Dorsolateral prefrontal cortex (tissue), 122 donors: ENCODE measurements at places on chromosomes 3 and 15. TPM values are rescaled to one million over a fixed set of nuclear protein-coding genes. Genes with fewer than 3 reads are reported as not detected.

DNA sequence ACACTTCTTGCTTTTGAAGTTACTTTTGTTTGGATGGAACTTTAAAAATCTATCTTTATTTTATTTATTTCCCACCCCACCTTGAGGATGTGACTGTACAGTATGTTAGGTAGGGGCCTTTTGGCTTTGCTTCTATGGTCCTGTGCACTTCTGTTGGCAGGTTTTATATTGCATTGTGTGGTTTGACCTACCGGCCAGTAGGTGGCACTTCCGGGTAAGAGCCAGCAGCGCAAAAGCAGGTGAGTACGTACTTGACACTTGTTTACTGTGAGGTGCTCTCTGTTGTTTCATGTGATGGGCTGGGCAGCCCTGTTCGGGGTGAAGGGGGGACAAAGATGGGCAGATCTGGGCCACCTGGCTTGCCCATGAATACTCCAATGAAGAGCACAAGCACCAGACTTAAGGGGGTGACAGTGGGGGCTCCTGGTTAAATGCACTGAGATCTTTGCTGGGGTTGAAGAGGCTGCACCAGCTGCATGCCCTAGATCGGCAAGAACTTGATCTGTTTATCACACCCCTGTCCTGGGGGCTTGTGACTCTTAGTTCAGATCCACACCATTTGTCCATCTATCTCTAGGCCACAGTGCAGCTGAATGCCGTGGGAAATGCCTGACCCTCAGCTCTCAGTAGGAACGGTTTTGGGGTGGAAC, 131.6 kb downstream of the NLGN1 start:
- DNase-seq = no peak

DNA sequence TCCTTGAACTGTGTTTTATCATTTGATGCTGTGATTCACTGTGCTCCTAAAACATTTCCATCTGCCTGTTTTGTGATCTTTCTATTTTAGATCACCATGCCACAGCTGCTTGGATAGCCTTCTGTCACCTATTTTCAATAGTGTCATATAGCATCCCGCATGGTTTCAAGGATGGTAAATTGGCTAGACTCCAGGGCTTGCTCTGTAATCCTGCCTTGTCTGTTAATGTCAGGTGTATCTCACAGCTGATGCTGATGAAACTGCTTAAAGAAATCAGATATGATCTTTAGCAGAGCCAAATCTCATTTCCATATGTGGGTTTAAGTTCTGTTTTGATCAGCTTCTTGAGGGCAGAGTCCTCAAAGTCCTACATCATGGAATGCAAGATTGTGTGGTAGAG, 182.2 kb downstream of the UBE2E2 start:
- DNase-seq = no peak

- DNase-seq = peak; percentile 82
Observed at GRCh38 chr3:11582191-11582968, 61.3 kb downstream of the VGLL4 start.

DNA sequence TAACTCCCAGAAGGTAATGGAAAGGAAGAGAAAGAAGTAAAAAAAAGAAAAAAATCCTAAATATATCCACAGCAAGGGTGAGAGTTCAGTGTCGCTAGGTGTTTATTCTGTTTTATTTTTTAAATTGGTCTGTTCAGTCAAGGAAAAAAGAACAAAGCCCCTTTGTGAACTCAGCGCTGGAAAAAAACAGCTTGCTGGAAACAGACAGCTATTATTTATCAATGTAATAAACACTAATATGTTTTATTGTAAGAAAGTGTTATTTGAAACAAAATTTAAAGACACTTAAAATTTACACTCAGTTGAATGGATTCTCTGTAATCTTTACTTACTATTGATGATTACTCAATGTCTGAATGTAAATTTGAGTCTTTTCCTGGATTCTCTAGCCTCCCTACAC, 32.3 kb upstream of the LEKR1 start:
- DNase-seq = no peak

DNA sequence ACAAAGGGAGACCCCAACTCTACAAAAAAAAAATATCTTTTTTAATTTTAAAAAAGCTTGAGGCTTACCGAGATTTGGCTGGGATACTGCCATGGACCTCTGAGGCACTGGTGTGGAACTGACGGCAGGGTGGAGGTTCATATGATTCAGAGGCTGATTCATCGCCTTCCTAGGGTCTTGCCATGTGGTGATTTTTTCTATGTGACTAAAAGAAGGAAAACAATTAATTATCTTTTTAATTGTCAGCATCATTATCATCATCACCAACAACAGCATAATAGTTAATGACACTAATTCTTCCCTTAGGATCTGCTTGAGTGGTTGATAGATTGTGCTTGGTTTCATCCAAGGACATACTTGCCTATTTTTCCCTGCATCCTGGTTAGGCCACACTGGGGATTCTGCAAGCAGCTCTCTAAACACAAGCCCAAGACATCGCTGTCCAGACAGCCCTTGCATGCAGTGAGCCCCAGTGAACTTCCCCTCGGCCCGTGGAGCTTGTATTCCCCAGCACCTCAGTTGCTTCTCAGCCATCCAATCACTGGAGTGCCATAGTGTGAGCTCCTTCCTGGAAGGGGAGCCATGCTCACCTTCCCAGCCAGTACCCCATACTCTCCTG, 84.9 kb downstream of the WWTR1 start:
- no peak for DNase-seq

DNA sequence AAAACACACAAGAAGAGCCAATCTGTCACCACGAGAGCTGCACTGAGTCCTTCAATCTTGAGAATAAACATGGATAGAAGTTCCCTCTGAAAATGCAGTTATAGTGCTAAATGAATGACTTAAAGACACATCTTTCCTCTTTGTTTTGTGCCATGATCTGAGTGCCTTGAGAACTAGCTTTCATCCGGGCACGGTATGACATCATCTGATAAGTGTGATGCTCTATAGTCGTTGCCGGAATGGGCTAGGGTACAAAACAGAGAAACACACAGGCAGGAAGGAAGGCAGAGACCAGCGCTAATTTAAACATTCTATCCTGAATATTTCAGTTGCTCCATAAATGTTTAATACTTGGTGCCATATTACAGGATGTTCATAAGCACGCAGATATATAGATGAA, 146.5 kb downstream of the TNIK start:
- no peak for DNase-seq

DNA sequence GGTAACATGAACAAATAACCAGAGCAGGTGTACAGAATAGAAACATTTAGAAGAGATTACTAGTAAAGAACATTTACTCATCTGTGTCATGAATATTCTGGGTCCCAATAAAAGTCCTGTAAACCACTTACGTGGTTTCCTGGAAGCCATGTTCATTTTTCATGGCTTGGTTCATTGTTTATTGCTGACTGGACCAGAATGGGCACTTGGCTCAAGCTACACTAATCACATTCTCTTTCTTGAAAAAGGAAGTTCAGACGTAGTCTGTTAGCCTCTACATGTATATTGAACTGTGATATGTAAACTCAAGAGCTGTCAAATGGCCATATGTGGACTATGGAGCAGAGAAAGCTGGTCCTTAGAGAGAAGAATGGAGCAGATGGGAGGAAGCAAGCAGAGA, 138.3 kb upstream of the FAM3D start:
- no peak for DNase-seq

- no peak for DNase-seq
Observed at GRCh38 chr3:128330214-128330842, 136.4 kb downstream of the DNAJB8 start.

GRCh38 chr15:43132830-43133429, 456 bp upstream of the TMEM62 start:
- no peak for DNase-seq

GRCh38 chr15:43828061-43828657, 1.4 kb downstream of the WDR76 start:
- no peak for DNase-seq

- no peak for DNase-seq
Observed at GRCh38 chr3:108157273-108157672, 65.0 kb downstream of the IFT57 start.

DNA sequence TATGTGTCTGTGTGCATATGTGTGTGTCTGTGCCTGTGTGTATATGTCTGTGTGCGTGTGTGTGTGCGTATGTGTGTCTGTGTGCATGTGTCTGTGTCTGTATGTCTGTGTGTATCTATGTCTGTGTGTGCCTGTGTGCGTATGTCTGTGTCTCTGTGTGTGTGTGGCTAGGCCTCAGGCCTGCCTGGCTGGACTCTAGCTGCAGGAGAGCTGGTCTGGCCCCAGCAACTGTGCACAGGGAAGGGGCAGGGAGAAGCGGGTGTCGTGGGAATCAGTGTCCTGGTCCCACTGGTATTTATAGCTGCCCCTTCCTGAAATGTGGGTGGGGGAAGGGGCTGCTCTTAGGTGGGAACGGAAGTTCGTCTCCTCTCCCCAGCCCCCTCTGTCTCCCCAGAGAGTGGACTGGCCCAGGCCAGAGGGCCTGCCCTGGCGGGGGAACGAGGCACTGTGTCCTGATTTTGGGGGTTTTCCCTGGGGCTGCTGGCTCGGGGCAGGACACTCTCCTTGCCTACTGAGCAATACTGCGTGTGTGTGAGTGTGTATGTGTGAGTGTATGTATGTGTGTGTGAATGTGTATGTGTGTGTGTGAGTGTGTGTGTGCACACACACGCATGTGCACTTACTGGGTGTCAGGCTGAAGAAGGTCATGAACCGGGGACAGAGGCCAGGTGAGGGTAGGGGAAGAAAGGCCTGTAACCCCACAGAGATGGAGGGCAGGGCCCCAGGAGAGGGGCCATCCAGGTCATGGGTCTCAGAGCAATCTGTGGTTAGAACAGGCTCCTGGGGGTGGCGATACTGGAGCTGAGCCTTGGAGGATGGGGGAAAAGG, 6.6 kb downstream of the CSPG4 start:
- no peak for DNase-seq

DNA sequence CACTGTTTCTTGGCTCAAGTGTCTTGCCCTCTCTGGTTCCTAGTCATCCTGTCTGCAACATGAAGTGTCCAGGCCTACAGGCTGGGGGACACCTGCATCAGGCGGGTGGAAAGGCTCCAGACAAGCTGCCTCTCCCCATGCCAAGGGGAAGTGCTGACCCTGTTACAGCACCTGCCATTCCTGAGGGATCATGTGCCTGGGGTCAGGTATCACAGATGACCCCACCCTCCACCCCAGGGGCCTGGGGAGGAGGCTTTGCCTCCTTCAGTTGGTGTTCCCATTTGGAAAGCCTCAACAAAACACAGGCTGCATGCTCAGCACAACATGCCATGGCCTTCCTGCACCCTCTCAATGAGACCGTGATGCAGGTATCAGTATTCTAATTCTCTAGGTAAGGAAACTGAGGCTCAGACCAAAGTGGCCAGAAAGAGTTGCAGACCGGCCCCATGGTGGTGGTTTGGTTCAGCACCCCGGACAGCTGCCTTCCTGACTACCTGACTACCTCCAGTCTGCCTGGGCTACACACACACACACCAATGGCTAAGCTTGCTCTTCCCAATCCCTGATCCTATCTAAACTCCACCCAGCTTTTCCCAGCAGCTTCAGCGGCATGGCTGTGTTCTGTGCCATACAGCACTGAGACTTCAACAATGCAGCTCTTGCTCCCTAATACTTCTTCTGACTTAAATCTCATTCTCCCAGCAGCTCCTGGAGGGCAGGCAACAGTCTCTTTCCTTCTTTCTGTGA, 69.7 kb upstream of the LINGO1 start:
- DNase-seq = no peak

- DNase-seq = no peak
Observed at GRCh38 chr3:9194509-9195184, 54.8 kb downstream of the SRGAP3 start.

DNA sequence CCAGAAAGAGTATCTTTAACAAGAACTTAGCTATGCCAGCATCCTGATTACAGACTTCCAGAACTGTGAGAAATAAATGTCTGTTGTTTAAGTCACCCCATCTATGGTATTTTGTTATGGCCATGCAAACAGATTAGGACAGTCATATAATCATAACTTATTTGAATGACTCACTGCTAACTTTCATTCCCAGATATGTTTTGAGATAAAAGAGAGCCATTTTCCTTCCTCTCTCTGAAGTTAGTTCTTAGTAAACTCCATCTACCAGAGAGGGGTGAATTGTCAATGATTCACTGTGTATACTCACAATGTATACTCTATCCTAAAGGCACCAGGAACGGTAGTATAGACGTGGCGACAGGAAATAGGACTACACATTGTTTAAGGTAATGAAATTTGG, 179.4 kb upstream of the DPH6 start:
- DNase-seq = no peak

DNA sequence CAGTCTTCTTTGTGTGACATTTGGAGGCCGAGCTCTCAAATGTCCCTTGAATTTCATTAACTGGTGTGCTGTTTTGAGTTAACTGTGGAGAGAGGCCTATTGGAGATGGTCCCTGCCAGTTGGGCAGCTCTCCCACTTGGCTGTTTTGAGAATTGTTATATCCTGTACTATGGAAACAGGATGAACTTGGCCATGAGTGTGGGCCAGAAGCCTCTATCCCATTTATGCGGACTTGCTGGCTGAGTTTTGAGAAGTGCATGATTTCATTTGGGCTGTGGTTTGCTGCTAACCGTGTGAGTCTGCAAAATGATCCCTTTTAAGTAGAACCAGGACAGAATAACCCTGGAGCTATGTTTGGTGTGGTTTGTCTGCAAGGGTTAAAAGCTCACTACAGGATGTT, 366.0 kb downstream of the PTPRG start:
- peak; percentile 52 for DNase-seq

- DNase-seq = no peak
Observed at GRCh38 chr3:14137445-14137844, 12.6 kb downstream of the TMEM43 start.

- no peak for DNase-seq
Observed at GRCh38 chr3:13009132-13009945, 63.9 kb downstream of the IQSEC1 start.

GRCh38 chr3:177461765-177462164, 264.5 kb upstream of the TBL1XR1 start:
- no peak for DNase-seq

- DNase-seq = no peak
Observed at GRCh38 chr3:120448756-120449155, 2.0 kb downstream of the FSTL1 start.

DNA sequence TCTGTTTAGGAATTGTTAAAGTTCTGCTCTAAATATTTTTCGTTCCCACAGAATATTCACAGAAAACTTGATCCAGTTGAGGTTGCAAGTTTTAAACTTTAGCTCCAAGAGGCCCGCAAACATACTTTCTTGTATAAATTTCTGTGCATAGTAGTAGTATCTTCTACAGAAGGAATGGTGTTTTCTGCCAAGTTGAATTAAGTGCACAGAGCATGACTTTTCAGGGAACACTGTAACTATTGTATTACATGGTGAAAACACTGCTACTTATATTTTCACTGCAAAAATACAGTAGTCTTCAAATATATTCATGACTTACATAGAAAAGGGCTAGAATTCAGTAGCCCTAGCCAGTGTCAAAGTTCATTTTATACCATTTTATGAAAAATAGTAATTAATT, 67.0 kb downstream of the SUCNR1 start:
- DNase-seq = no peak

CDHR4 gene
- not detected for total RNA-seq

HGD gene
- total RNA-seq = 1.5 TPM

DGKG gene
- 71.7 TPM for total RNA-seq

CASR gene
- total RNA-seq = 0.10 TPM

SUCNR1 gene
- 0.11 TPM for total RNA-seq

ERICH6 gene
- total RNA-seq = 0.28 TPM

CEP19 gene
- 5.9 TPM for total RNA-seq

GOLGA8T gene
- 1.7 TPM for total RNA-seq

SPATA12 gene
- not detected for total RNA-seq

SYNM gene
- 61.0 TPM for total RNA-seq

RFT1 gene
- 15.3 TPM for total RNA-seq

CPEB1 gene
- total RNA-seq = 57.2 TPM

CNTN6 gene
- 6.7 TPM for total RNA-seq

PLA2G4D gene
- total RNA-seq = not detected

PAK6 gene
- 43.2 TPM for total RNA-seq
